A549 (cell line): ENCODE measurements at places on chromosomes 4 and X. TPM values are rescaled to one million over a fixed set of nuclear protein-coding genes. Genes with fewer than 3 reads are reported as not detected.

DNA sequence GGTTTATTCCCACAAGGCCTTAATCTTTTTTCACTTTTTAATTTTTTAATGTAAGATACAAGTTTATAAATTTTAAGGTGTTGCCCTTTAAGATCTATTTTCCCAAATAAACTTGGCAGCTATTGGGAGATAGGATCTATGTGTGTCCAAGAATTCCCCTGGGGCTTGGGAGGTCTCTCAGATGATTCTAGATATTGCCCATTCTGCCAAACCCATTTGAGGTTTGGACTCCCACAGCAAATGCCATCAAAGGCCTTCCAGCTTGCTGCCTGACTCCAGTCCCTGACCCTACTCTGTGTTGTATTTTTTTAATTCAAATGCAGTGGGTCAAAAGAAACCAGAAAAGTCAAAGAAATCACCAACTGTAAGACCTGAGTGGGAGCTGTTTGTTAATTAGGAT, 120.0 kb upstream of the CHRDL1 start:
- DNase-seq, result no peak

Gene TLR1
- 0.83 to 1.2 TPM (median 0.86 TPM) in 3 replicates for polyA plus RNA-seq

Gene TMEM31
- polyA plus RNA-seq, result not detected in 3 replicates

DNA sequence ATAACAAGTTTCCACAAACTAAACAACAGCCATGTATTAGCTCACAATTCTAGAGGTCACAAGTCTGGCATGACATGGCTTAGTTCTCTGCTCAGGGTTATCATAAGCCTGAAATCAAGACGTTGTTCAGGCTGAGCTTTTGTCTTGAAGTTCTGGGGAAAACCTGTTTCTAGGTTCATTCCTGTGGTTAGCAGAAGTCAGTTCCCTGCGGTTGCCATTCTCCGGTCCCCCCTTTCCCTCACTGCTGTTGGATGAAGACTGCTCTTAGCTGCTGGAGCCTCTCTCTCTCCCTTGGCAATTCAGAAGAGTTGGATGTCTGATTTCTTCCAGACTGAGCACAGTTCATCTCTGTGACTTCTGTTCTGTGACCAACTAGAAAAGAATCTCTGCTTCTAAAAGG, 962.6 kb downstream of the PCDH7 start:
- DNase-seq, result no peak

Gene ABLIM2
- 0.31 to 0.40 TPM (median 0.32 TPM) in 3 replicates for polyA plus RNA-seq

DNA sequence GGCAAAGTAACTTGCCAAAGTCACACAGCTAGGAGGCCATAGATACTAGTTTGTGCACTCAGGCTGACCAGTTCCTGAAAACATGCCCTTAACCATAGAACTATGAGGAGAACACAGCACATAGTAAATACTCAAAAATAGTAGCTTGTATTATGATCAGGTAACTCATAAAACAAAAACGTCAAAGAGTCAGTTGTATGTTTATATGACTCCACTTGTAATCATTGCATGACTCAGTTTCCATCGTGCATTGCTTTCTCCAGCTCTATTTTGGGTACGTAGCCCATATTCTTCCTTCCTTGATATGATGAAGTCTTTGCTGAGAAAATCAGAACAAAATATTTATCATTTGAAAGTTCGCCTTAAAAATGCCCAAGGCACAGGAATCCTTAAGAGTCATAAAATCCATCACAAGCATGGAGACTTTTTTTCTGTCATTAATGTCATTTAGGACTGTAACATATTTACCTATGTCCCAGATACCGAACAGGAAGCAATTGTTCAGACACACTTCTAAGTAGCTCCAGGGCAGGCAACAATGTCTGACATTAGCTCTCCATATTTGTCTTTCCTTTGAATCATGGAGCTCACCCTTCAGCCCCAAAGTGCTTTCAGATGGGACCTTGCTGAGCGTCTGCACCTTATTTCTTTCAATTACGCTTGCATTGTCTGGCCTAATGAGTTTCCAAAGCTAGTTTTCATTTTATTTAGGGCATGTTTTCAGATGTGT, 11.2 kb upstream of the MID1 start:
- no peak for DNase-seq

GRCh38 chrX:150201841-150202240, 161.3 kb upstream of the MAMLD1 start:
- no peak for DNase-seq

Gene CXCL11
- polyA plus RNA-seq, result not detected in 3 replicates

GRCh38 chrX:65697211-65697641, 29.8 kb downstream of the MSN start:
- DNase-seq, result no peak

DNA sequence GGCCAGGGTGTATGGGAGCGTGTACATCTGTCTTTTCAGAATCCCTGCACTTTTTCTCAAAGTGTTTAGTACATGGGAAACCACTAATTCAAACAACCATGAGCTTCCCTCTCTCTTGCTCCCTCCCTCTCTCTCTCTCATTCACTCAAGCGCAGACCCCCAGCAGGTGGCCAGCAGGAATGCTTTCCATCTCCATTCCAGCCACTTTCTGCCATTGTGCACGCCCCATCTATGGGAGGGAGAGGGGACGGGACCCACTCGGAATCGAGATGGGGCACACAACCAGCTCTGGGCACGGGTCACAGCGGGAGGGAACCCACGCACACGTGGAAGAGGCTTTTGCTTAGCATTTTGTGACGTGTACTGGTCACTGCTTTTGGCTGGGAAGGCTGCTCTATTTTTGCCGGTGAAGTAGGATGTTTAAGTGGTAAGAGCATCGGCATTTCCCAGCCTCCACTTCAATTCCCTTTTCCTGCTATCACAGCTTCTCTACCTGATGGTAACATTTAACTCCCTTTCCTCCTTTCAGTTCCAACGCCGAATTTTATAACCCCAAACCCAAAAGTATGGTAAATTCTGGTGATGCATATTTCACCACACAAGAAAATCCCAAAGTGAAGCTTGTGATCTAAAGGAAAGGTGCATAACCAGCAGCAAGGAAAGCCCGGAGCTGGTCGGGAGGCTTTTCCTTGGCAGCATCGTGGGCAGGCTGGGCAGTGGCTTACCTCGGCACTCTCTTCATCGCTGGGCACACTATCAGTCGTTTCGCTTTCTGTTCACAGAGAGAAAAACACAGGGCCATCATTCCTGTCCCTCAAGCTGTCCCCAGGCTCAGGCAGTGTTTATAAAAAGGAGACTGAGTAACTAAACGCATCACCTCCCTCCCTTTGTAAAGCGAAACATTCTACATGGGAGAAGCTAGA, 84.1 kb downstream of the IRF2 start:
- DNase-seq, result no peak

GRCh38 chr4:106063009-106063408, 167.7 kb downstream of the NPNT start:
- no peak for DNase-seq

Gene GPR173
- polyA plus RNA-seq, result not detected in 3 replicates

- no peak for DNase-seq
Measured at GRCh38 chr4:123741906-123742305, 345.3 kb downstream of the SPRY1 start.

GRCh38 chrX:38172596-38172995, 48.1 kb downstream of the SRPX start:
- DNase-seq, result no peak

- DNase-seq, result peak; percentile 19
Measured at GRCh38 chrX:74924449-74925224, 615 bp downstream of the NEXMIF start.

Gene SAGE1
- polyA plus RNA-seq, result 0.03 to 0.05 TPM (median 0.04 TPM) in 3 replicates

DNA sequence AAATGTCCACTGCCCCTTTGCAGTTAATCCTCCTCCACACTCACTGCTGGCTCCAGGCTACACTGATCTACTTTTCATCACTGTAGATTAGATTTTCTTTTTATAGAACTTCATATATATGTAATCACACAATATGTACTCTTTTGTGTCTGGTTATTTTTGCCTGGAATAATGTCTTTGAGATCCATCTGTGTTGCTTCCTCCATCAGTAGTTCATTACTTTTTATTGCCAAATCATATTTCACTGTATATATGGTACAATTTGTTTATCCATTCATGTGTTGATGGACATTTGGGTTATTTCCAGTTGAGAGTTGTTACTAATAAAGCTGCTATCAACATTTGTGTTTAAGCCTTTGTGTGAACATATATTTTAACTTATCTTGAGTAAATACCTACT, 126.4 kb upstream of the SMIM10 start:
- no peak for DNase-seq

GRCh38 chrX:42020225-42020624, 96.9 kb upstream of the CASK start:
- no peak for DNase-seq

Gene UTP3
- 44.6 to 46.2 TPM (median 45.2 TPM) in 3 replicates for polyA plus RNA-seq

Gene NAP1L2
- polyA plus RNA-seq, result 1.3 to 1.8 TPM (median 1.4 TPM) in 3 replicates

DNA sequence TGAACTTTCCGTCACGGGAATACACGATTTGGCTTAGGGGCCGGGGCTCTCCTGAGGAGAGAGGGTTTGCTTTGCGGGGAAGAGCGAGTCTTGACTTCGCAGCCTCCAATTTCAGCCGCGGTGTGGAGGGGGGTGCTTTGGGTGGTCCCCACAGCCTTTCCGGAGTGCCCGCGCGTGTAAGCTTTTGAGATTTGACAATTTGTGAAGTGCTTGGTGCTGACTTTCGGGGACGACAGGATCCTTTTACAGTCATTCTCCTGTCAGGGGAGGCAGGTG, 355 bp downstream of the SCML1 start:
- DNase-seq, result no peak

Gene IL1RAPL1
- polyA plus RNA-seq, result not detected in 3 replicates

DNA sequence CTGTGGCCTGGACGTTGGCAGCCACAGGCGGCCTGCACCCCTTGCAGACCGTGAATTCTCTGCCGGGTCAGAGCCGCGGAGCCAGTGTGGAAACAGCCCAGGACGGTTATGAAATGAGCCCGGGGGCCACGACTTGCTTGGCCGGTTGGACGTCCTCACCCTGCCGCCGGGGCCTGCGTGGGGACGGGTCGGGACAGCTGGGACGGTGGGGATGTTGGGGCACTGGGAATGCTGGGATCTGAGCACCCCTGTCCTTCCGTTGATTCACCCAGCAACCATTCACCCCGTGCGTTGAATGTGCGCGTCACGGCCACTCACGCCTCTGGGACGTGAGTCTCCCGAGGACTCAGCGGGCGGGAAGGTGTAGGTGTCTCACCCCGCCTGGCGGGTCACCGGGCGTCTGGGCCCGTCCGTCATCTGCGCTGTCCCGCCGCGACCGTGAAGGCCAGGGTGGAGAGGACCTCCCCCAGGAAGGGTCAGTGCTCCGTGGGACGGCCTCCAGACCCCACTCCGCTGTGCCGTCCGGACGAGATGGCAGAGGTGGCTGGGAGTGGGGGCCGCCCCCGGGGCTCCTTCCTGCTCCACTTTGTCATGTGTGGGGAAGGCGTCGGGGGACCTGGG, 4.5 kb upstream of the PLCXD1 start:
- DNase-seq, result peak; percentile 58

- DNase-seq, result no peak
Measured at GRCh38 chr4:168942985-168943384, 67.1 kb downstream of the CBR4 start.

GRCh38 chrX:78119521-78120227, 15.6 kb downstream of the PGK1 start:
- peak; percentile 32 for DNase-seq

Gene GUCY1B1
- 0.14 to 0.25 TPM (median 0.22 TPM) in 3 replicates for polyA plus RNA-seq

Gene NPY2R
- 0.05 to 0.07 TPM (median 0.07 TPM) in 3 replicates for polyA plus RNA-seq

DNA sequence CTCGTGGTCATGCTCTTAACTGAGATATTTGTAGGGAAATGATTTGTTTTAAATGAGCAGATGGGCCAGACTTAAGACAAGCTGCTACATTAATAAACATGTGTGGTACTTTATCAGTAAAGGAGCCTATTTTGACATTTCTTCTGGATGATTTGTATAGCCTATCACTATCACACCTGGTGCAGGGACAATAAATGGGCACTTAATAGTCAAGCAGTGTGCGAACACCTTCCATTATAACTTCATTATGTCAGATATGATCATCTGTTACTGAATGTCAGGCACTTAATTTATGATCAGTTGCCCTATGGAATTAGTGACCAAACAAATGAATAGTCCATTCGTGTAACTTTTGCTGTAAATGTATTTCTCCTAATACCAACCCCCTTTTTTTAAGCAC, 628.8 kb downstream of the ADGRL3 start:
- no peak for DNase-seq

GRCh38 chr4:164177153-164177552, 576.8 kb upstream of the SMIM31 start:
- no peak for DNase-seq

Gene ATP8A1
- polyA plus RNA-seq, result 0.06 to 0.08 TPM (median 0.07 TPM) in 3 replicates

- DNase-seq, result no peak
Measured at GRCh38 chrX:21528076-21528475, 130.1 kb downstream of the KLHL34 start.

- DNase-seq, result no peak
Measured at GRCh38 chrX:13581554-13581953, 12.2 kb downstream of the EGFL6 start.

Gene ARHGEF9
- 5.4 to 7.4 TPM (median 6.8 TPM) in 3 replicates for polyA plus RNA-seq

GRCh38 chrX:104953251-104953650, 267.2 kb downstream of the TEX13A start:
- DNase-seq, result no peak

Gene ETDB
- not detected in 3 replicates for polyA plus RNA-seq

DNA sequence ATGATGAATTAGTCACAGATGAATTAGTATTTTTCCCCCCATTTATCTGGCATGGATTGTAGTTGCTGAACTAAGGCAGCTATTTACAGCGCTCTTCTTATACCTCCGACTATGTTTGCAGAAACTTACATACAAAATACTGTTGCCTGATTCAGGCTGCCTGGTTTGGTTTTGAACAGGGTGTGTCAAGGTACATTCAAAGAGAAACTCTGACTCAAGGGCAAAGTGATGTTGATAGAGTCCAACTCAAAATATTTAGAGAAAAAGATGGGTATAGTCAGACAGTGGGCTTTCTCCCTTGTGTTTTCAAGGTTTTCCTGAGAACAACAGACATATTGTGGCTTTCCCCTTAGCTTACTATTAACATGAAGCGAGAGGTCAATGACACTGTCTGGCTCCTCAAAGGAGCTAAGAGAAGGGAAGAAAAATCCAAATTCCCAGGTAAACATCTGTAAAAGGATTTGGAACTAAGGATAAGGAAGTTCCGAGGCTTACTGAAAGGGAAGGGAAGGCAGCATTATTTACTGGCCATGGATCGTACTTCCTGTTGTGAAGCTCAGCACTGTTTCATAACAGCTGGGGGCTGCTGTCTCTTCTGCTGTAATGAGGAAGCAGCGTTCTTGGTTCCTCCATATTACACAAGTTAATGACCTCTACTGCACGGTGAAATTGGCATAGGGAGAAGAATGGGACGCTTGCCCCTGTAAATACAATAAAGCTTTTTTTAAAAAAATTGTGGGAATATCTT, 30.9 kb downstream of the FAM9C start:
- DNase-seq, result peak; percentile 40

DNA sequence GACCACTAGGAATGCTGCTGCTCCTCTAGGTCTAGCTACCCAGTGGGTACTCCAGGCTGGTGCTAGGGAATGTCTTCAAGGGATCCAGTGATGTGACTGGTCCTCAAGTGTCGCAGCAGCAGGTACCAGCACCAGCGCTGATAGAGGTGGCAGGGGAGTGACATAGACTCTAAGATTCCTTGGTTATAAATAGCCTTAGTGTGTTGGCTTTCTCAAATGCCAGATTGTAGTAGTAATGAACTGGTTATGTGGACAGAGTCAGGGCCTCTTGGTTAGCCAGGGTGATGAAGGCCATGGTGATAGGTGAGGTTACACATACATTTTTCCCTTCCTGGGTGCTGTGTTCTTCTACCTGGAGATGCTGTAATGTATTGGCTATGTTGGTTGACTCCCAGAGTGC, 38.3 kb downstream of the DCLK2 start:
- DNase-seq, result no peak
